Thoracic aorta (tissue), 2 donors: ENCODE measurements at places on chromosomes 3 and 15.

- no peak for DNase-seq
These were observed 25.6 kb upstream of the NLGN1 start for GRCh38 chr3:173371848-173372487.

DNA sequence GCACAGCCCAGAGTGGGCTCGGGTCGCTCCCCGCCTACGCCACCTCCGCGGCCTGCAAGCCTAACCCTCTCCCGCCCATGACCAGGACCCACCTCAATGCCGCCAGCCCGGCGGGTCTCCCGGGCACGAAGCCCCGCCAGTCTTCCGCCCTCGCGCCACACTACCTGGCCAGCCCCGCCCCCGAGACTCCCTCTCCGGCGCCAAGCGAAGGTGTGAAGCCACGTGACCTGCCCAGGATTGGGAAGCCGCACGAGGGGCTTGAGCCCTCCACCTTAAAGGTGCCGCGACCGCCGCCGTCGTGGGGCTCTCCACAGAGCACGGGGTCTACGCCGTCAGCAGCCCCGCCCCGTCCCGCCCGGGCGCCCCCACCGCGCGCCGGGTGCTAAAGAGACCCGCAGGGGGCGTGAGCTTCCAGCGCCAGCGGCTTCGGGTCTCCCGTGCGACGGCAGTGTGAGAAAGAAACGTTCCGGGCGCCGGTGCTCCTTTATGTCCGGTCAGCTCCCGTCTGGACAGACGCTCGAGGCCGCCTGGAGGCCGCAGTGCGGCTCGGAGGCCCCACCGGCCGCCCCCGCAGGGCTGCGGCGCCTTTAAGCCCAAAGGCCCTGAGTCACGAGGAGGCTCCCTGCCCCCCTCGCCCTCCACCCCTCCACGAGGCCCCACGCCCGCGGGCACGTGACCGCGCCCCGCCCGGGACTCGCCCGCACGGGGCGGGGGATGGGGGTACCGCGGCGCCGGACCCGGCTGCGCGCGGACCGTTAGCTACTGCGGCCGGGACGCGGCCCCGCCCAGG is at the start of gene CPEB1:
CPEB1 (minus strand) TSS at position 319 of the 790 bp plus-strand sequence. CDS start 18,904 bp downstream, outside the sequence.
- no peak for DNase-seq

DNA sequence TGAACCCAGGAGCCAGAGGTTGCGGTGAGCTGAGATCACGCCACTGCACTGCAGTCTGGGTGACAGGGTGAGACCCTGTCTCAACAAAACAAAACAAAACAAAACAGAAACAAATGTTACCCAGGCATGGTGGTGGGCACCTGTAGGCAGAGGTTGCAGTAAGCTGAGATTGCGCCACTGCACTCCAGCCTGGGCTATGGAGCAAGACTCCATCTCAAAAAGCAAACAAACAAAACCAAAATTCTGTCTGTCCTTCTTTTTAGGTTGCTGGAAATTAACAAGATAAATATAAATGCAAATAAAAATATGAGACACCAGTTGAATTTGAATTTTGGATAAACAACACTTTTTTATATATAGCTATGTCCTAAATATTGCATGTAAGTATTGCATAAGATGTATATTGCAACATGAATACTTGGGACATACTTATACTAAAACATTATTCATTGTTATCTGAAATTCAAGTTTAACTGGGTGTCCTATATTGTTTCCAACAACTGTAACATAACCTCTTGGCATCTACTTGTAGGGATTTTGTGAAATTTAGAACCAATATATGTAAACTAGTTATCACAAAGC is 4.7 kb upstream of the CEP97 start:
- no peak for DNase-seq

DNA sequence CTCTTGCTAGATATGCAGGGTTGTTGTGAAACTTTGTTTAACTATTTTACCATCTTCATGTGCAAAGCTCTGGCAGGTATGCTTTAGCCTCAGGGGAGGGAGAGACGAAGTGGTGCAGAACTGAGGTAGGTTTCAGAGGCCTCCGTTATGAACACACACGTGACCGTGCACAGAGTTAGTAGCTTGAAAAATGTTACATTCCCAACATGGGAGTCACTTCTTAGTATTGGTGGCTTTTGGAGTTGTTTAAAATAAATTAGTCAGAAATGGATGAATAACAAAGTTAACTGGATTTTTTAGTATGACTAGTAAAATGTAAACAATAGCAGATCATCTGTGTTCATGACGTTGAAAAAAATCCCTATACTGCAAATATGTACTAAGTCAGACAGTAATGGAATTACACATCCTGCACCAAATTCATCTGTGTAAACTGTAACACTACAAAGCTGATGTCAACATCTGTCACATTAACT is 279.6 kb downstream of the KLF13 start:
- DNase-seq: no peak

- DNase-seq: no peak
These were observed 51.9 kb downstream of the STARD5 start for GRCh38 chr15:81271761-81272644.

- no peak for DNase-seq
These were observed 39.7 kb downstream of the CYP11A1 start for GRCh38 chr15:74327756-74328155.

DNA sequence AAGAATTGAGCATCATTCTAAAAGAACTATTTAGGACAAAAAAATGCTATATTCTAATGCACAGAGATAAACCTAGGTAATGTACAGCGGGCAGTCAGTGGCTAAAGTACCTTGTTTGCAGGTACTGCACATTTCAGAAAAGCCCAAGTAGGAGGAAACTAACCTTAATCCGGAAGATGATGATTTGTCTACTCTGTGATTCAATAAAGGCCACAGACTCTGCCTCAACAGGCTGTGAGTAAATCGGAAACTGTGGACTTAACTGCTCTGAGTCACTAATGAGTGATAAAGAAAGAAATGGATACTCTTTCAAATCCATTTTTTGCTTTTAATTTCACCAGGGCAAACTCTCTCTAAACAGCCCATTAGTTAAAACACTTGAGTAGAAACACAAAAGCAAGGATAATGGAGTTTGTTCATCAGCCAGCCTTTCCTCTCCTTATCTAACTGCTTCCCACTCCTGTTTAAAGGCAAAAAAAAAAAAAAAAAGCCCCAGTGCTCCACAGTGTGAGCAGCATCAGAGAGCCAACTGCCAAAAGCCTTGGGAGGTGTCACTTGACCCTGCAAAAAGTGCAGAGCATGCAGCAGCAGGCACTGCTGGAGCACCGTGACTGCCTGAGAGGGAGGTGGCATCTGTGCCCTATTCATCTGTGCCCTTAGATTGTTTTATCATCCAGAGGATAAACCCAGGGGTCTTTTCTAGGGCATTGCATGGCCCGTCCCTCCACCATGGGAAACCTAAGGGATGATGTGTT is 187.7 kb downstream of the SATB1 start:
- DNase-seq: no peak

DNA sequence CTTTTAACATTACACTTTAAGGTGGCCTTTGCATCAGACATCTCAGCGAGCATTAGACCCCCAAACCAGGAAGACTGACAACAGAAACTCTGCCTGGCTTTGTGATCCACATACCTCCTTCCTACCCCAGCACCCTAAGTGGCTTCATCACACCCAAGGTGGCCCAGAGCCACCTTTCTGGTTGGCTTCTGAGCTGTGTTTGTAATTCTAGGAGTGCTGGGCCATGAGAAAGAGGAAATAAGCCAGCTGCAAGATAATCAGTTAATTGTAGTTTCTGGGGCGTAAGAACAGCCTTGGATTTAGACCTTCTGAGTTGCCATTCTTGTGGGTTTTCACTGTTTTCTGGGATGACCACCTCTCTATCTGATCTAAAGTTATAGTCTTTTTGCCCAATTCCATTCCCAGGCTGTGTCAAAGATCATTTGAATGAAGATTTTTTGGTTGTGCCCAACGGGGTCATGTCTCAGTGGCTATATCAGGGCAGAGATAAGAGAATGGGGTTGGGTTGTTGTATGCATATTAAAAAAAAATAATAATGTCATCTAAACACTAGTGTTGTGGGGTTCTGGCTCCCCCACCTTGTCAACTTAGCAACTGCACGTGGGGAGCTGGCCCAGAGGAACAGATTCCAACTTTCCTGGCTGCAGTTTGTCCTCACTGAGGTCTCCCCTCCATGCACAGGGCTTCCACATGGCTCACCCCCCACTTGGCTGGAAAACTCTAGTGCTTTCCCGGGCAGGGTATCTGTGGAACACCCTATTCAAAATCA is 234.8 kb upstream of the WNT5A start:
- DNase-seq: no peak

GRCh38 chr3:183158551-183159006 is 4.0 kb downstream of the LAMP3 start:
- DNase-seq: no peak

DNA sequence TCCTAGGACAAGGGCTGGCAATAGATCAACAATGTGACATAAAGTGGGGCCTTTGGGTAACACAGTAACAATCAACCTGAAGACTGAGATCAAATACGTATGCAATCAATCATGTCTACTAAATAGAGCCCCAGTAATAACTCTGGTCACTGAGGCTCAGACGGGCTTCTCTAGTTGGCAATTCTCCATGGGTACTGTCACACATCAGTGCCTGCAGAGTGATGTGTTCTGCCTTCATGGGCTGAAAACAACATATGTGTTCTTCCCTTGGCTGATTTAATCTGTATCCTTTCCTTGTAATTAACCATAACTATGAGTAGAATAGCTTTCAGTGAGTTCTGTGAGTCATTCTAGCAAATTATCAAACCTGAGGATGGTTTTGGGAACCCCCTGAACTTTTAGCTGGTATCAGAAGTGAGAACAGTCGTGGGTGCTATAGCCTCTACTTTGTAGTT is 113.6 kb downstream of the TMCO5A start:
- no peak for DNase-seq

- no peak for DNase-seq
These were observed 157.9 kb downstream of the XXYLT1 start for GRCh38 chr3:195113048-195113447.

- no peak for DNase-seq
These were observed 17.9 kb downstream of the PLS1 start for GRCh38 chr3:142614059-142614626.

- no peak for DNase-seq
These were observed 76.0 kb downstream of the TMCO5A start for GRCh38 chr15:38010395-38010794.

GRCh38 chr3:6935970-6936369 is 75.1 kb downstream of the GRM7 start:
- DNase-seq: no peak

DNA sequence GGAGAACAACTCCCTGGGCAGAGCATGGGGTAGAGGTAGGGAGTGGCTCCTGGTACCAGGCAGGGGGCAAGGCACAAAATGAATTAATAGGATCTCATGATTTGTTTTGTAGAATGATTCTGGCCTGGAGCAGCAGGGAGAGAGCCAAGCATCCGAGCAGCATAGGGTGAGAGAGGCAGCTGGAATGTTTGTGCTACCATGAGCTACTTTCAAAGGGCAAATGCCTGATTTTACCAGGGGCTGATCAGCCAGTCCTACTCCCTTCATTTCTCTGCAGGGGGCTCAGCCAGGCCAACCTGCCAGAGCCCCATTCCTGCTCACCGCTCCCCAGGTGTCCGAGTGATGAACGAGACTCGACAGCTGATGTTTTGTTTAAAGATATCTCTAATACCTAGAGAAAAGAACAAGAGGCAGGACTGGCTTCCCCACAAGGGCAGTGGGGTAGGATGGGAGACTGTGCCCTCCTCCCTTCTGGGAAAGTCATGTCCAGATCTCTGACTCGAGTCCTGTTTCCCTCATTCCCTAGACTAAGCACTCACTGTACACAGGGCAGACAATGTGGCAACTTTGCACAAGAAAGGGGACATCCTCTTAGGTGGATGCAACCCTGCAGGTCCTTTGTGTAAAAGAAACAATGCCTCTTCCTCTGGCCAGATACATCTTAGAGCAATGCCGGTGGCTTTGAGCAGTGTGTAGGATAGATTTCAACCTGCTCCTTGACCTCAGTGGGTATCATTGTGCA is 12.9 kb downstream of the DUOX2 start:
- no peak for DNase-seq

- no peak for DNase-seq
These were observed 17.7 kb downstream of the STARD9 start for GRCh38 chr15:42593143-42593542.

- DNase-seq: no peak
These were observed 3.5 kb downstream of the UBE2E1 start for GRCh38 chr3:23809294-23809693.

GRCh38 chr3:144840866-144841265 is 869.2 kb downstream of the DIPK2A start:
- DNase-seq: no peak

- no peak for DNase-seq
These were observed 36.2 kb upstream of the COL8A1 start for GRCh38 chr3:99602183-99602582.

DNA sequence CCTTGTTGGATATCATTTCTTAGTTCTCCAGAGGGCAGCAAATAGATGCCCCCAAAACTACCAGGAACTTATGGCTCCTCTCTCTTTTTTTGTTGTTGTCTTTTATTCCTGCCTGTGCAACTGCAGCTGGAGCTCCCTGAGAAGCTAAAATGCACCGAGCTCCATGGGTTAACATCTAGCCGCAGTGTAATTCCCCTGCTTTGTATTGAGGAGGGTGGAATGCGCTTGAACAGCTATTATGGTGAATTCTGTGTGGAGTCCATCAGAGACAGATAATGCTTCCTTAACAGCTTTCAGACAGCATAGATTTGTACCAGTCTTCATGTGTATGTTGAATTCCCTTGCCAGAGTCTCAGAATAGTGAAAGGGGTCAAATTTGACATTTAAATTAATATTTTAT is 475.2 kb upstream of the FRG2C start:
- DNase-seq: no peak

DNA sequence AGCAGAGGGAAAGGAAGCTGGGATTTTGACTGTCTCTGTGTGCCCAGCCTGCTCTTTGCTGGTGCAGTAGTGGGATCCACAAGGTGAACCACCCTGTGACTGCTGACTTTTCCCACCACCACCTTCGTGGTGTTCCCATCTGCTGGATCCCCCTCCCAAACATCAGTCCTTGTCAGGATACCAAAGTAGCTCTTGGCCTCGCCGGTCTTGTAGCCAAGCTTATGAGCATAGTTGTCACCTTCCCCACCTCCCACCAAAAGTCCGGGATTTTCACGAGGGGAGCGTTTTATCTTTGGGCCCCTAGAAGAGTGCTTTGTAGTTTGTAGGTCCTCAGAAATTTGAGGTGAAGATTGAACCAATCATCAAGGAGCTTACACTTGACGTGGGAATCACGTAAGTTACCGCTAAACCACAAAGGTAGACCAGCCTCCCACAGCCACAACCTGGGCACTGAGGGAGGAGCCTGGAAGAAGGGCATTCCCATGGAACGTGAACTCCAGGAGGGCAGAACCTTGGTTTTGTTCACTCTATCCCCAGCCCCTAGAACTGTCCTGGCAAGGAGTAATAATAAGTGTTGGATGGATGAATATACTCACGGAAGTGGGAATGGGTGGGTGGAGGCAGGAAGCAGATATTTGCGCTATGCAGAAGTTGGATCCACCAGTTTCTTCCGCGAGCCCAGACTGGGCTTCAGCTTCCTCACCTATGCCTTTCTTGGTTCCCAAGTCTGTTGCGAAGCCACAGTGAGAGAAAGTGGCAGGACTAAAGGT is 814 bp upstream of the TEX264 start:
- no peak for DNase-seq

DNA sequence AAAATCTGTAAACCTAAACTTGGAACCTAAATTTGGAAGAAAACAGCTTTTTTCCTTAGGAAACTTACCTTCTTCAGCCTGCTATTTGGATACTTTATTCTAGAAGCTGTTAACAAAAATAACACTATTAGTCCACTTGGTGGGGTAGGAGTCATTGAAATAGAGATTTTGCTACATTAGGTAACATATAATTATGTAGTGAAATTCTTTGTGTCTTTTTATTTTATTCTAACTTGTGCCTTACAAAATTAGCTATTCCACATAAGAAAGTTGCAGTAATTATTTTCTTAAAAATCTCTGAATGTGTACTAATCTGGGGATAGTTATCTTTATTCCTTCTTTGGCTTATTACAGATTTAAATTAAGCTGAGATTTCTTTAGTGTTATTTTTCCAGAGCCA is 360.4 kb upstream of the ROBO2 start:
- DNase-seq: no peak
